ENCODE measurements at places on chromosomes 13 and 19. TPM values are rescaled to one million over a fixed set of nuclear protein-coding genes. Genes with fewer than 3 reads are reported as not detected.

GRCh38 chr13:102870677-102871415 is 25.0 kb downstream of the ERCC5 start:
- no peak overlapping the region for H3K4me3 ChIP-seq
- H3K4me1 ChIP-seq = no peaks in the 10 kb centered on the region
- H3K27me3 ChIP-seq = no peaks in the 10 kb centered on the region
- peaks cover 12% of the 10 kb centered on the region for H3K36me3 ChIP-seq
- DNase-seq = peak; percentile 44
- no peak overlapping the region for H3K27ac ChIP-seq

GRCh38 chr13:106118996-106119395 is 416.5 kb downstream of the EFNB2 start:
- no peak overlapping the region for H3K4me3 ChIP-seq
- H3K27me3 ChIP-seq = no peaks in the 10 kb centered on the region
- H3K27ac ChIP-seq = no peak overlapping the region
- H3K36me3 ChIP-seq = no peaks in the 10 kb centered on the region

GZMM gene
- 1.3 TPM for polyA plus RNA-seq

DNA sequence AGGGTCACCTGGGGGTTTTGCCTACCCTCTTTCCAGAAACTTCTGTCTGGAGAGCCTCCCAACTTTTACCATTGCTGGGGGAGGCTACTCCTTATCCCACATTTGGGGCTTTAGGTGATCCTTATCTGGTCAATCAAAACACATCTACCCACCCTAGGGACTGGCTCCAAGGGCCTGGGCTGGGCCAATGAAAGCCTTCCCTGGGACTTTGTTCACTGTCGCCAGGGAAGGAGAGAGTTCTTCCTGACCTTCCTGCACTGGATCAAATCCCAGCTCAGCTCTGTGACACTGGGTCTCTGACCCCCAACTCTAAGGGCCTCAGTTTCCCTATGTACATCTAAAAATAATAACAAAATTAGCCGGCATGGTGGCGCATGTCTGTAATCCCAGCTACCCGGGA is 11.1 kb downstream of the DOCK6 start:
- H3K4me1 ChIP-seq = no peaks in the 10 kb centered on the region
- no peak overlapping the region for H3K4me3 ChIP-seq
- H3K27me3 ChIP-seq = no peaks in the 10 kb centered on the region
- H3K36me3 ChIP-seq = no peaks in the 10 kb centered on the region
- no peak overlapping the region for H3K27ac ChIP-seq
- no peak for DNase-seq

DNA sequence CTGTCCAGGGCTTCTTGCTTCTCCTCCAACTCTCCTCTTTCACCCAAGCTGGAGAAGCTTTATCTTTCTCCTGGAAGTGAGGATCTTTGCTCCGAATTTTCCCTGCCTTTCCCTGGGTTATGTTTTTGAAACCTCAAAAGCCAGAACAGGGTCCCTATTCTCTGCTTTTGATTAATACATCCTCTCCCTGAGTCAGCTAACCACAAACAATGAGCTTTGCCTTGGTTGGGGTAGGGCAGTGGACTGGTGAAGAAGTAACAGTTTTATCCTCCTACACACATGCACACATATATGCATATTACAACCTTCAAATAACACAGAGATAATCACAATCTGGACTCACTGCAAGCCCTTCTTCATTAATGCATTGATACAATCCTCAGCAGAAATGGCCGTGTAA is 44.6 kb downstream of the DLEU7 start:
- no peaks in the 10 kb centered on the region for H3K27me3 ChIP-seq

DNA sequence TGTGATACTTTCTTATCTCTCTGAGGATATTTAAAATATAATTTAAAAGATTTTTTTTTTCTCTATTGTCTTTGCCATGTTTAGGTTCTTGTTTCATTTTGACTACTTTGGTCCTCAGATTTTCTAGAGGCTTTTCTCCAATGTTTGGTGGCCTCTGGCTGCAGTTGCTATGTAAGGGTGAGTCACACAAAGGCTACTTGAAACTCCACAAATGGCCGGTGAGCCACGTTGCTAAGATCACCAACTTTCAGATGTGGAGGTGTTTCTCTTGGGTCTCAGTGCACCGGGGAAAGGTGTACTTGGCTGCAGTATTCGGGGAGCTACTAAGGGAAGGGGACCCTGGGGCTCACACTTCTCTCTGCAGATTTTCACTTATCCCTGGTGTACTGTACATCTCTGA is 248.1 kb downstream of the HS6ST3 start:
- no peak for DNase-seq
- no peaks in the 10 kb centered on the region for H3K27me3 ChIP-seq
- H3K36me3 ChIP-seq = no peaks in the 10 kb centered on the region
- no peak overlapping the region for H3K4me3 ChIP-seq
- no peaks in the 10 kb centered on the region for H3K4me1 ChIP-seq

KLK1 gene
- polyA plus RNA-seq = not detected

GRCh38 chr13:112770504-112770903 is 80.7 kb downstream of the ATP11A start:
- H3K27me3 ChIP-seq = no peaks in the 10 kb centered on the region
- H3K4me3 ChIP-seq = no peak overlapping the region
- H3K27ac ChIP-seq = no peak overlapping the region
- H3K4me1 ChIP-seq = no peaks in the 10 kb centered on the region

CYP4F12 gene
- polyA plus RNA-seq = 14.6 TPM

- no peak for DNase-seq
- no peaks in the 10 kb centered on the region for H3K27me3 ChIP-seq
- no peaks in the 10 kb centered on the region for H3K36me3 ChIP-seq
- H3K4me1 ChIP-seq = peaks cover 2% of the 10 kb centered on the region
- H3K4me3 ChIP-seq = no peak overlapping the region
Observed at GRCh38 chr13:103140001-103140671, 73.9 kb upstream of the SLC10A2 start.

DNA sequence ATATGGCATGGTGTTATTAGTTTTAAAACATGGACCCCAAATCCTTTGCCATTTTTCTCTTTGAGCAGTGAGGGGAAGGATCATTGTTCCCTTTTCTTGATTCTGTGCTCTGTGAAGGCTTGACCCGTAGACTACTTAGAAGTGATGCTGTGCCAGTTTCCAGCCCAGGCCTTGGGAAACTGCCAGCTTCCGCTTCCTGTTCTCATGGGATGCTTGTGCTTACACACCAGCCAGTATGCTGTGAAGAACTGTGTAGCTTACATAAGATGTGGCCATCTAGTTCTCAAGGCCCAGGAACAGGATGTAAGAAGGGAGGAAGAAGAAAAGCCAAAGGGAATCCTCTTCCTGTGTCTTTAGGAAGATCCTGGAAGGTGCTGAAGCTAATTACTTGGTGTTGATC is 180.9 kb downstream of the PCCA start:
- H3K4me3 ChIP-seq = no peak overlapping the region
- no peaks in the 10 kb centered on the region for H3K4me1 ChIP-seq
- H3K27ac ChIP-seq = no peak overlapping the region
- H3K27me3 ChIP-seq = no peaks in the 10 kb centered on the region
- peaks cover 21% of the 10 kb centered on the region for H3K36me3 ChIP-seq

TTC9B gene
- not detected for polyA plus RNA-seq

CKAP2 gene
- 2.4 TPM for polyA plus RNA-seq

DNA sequence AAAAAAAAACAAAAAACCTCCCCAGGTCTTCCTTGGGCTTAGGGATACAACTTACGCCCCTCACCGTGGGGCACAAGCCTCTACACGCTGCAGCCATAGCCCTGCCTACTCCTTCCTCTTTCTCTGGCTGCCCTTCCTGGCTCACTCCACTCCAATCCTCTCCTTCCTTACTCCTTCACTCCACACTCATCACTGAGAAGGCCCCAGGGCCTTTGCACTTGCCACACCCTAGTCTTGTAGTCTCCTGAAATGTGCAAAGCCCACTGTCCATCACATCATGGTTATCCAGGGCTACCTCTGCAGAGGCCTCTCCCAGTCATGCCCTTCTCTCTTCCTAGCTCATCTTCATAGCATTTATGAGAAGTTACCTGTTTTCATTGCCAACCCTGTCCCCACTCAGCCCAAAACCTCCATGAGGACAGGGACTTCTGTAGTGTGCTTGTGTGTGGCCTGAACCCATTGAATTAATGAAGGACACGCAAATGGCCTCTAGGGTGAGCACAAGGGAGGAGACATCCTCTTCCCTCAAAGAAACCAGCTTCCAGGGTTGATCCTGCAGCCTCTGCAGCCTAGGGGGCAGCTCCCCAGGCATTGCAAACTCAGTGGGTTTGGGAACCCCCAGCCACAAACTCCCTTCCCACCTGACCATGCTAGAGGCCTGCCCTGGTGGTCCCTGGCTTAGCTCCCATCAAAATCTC is 7.9 kb upstream of the HSH2D start:
- no peak overlapping the region for H3K27ac ChIP-seq
- no peaks in the 10 kb centered on the region for H3K4me1 ChIP-seq
- H3K27me3 ChIP-seq = no peaks in the 10 kb centered on the region
- H3K36me3 ChIP-seq = peaks cover 4% of the 10 kb centered on the region

- DNase-seq = peak; percentile 80
- no peaks in the 10 kb centered on the region for H3K36me3 ChIP-seq
- peak within 1 kb of the TSS; percentile 76 for H3K4me3 ChIP-seq
- H3K27me3 ChIP-seq = no peaks in the 10 kb centered on the region
- peaks cover 28% of the 10 kb centered on the region for H3K4me1 ChIP-seq
Observed at GRCh38 chr19:35041548-35042055, at the start of gene HPN. HPN (plus strand) TSS chr19:35041721; CDS start chr19:35042507, 786 bp downstream.

DNA sequence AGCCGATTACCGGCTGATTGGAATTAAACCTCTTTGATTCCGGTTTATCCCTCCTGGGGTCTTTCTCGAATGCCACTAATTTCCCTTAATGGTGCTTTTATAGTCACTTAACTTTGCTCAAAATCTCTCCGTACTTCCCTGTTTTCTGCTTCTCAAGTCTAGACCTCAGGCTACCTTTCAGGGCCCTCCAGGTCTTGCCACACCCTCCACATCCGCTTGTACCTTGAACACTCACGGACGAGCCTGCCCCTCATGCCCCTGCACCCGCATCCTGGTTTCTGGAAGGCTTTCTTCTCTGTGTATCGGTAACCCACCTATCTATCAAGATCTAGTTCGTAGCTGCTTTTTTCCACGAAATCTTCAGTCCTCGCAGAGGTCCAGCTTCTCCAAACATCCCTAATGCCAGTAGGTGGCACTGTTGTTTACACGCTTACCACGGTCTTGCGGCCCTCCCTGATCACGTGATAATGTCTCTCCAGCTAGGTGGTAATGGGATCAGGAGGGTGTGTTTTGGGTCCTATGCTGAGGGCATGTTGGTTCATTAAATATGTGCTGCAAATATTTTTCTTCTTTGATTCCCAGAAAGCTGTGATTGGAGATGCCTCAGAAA is 13.8 kb downstream of the ATP12A start:
- H3K27me3 ChIP-seq = peaks cover under 1% of the 10 kb centered on the region
- no peaks in the 10 kb centered on the region for H3K36me3 ChIP-seq
- no peaks in the 10 kb centered on the region for H3K4me1 ChIP-seq
- no peak overlapping the region for H3K4me3 ChIP-seq
- no peak overlapping the region for H3K27ac ChIP-seq

NCAN gene
- polyA plus RNA-seq = 0.06 TPM

DNA sequence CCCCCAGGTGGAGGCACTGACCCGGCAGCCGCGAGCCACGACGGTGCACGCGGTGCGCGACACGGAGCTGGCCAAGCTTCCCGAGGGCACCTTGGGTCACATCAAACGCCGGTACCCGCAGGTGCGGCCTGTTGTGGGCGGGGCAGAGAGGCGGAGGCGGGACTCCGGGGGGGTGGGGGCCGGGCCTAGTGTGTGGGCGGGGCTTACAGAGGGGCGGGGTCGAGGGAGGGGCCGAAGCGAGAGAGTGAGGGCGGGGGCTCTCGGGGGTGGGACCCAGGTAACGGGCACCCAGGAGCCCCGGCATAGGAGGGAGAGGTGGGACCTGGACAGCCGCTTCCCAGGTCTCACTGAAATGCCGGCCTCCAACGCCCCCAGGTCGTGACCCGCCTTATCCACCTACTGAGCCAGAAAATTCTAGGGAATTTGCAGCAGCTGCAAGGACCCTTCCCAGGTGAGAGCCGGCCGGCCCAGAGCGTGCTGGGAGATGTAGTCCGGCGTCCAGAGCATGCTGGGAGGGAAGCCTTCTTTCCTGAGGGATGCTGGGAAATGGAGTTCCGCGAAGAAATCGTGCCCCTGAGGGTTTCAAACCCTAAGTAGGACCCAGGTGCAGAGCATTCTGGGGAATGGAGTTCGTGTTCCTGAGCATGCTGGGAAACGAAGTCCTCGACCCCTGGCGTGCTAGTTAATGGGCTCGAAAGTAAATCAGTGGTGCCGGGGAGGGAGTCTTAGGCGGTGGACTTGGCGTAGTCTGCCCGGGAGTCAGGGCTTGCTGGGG is 15.7 kb downstream of the PNPLA6 start:
- peaks cover 5% of the 10 kb centered on the region for H3K36me3 ChIP-seq
- peak; percentile 80 for DNase-seq
- H3K4me1 ChIP-seq = no peaks in the 10 kb centered on the region
- H3K4me3 ChIP-seq = no peak overlapping the region
- no peak overlapping the region for H3K27ac ChIP-seq

RELB gene
- 3.1 TPM for polyA plus RNA-seq

GRCh38 chr19:27740396-27740795 is 1472.6 kb downstream of the UQCRFS1 start:
- H3K27me3 ChIP-seq = no peaks in the 10 kb centered on the region
- H3K4me3 ChIP-seq = no peak overlapping the region
- H3K36me3 ChIP-seq = peaks cover 3% of the 10 kb centered on the region
- no peaks in the 10 kb centered on the region for H3K4me1 ChIP-seq

FFAR2 gene
- 0.28 TPM for polyA plus RNA-seq

- no peak overlapping the region for H3K27ac ChIP-seq
- peak; percentile 64 for DNase-seq
- H3K36me3 ChIP-seq = no peaks in the 10 kb centered on the region
- H3K4me3 ChIP-seq = no peak overlapping the region
- H3K27me3 ChIP-seq = no peaks in the 10 kb centered on the region
Observed at GRCh38 chr19:35142606-35143230, 337 bp upstream of the FXYD7 start.

DNA sequence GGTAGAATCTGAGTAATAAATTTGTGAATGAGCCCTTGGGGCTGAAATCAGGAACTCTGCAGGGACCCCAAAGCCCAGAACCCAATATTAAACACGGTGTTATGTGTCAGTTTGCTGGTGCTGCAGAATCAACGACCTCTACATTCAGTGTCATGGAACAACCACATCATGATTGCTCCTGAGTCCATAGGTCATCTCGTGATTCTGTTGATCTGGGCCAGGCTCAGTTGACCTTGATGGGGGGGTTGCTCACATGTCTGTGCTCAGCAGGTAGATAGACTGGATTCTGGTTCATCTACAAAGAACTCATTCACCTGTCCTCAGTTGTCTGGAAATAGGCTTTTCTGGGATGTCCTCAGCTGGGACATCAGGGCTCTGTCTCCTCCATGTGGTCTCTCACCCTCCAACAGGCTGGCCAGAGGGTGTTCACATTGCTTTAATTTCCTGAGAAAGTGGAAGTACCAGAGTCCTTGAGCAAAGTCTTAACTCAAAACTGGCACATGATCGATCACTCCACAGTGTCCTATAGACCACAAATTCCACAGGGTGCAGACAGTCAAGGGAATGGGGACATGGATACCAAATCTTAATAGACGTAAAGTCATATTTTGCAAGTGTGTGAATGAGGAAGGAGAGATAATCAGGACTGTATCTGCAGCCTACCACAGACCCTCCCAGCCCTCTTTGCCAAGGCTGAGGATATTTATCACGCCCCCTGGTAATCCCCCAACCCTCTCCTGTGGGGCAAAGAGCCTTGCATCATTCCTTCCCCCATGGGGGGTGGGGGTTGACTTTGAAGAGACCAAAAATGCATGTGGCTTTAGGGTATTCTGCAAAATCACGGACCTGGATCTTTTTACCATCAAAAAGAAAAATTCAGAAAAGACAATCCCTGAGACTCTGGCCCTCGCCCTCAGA is 39.3 kb upstream of the IGFL1 start:
- H3K27me3 ChIP-seq = no peaks in the 10 kb centered on the region
- no peaks in the 10 kb centered on the region for H3K36me3 ChIP-seq
- DNase-seq = no peak
- H3K27ac ChIP-seq = peak overlapping the region; percentile 92
- peaks cover 11% of the 10 kb centered on the region for H3K4me1 ChIP-seq
